ENCODE measurements at places on chromosomes 11 and 22.

- DNase-seq: no peak
Measured at GRCh38 chr22:44990810-44991209, 19.0 kb downstream of the PHF21B start.

- no peak for DNase-seq
Measured at GRCh38 chr11:72239313-72239848, 4.6 kb downstream of the PHOX2A start.

DNA sequence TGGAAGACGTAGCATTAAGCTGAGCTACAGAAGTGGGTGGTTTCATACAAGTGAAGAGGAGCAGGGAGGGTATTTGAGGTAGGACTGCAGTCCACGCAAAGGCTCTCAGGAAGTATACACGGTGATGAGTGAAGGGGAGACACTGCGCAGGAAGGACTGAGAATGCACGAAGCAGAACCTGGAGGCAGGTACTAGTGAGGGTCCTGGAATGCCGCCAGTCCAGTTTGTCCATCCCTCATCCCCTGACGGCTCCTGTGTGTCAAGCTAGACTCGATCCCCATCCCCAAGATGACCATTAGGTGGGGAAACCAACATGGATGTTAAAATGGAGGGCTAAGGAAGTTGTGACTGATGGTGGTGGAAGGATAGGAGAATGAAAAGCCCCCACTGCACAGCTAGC, 23.8 kb downstream of the ART5 start:
- DNase-seq: no peak

GRCh38 chr11:12099132-12099873, 11.1 kb upstream of the MICAL2 start:
- DNase-seq: no peak

- DNase-seq: no peak
Measured at GRCh38 chr11:60951904-60952741, at the start of gene SLC15A3. Gene SLC15A3, minus strand, starts transcription at chr11:60952176. Its CDS starts 625 bp downstream, at chr11:60951551.

DNA sequence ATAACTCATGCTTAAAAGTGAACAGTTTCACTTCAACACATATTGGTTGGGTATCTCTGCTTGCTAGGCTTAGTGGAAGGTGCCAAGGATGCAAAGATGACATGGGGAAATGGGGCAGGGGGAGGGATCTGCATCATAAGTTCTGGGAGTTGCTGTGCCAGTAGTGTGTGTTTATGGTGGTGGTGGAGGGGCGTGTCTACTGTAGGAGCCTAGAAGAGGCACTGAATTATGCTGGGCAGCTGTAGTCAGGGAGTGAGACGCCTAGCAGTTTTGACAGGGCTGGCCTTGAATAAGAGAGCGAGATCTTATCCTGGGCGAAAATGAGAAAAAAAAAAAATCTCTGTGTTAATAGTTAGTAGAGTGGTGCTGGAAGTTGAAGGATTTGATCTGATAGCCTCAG, 3.0 kb downstream of the ELMOD1 start:
- DNase-seq: peak; percentile 10

GRCh38 chr11:2298795-2299761, 2.6 kb downstream of the C11orf21 start:
- peak; percentile 10 for DNase-seq

DNA sequence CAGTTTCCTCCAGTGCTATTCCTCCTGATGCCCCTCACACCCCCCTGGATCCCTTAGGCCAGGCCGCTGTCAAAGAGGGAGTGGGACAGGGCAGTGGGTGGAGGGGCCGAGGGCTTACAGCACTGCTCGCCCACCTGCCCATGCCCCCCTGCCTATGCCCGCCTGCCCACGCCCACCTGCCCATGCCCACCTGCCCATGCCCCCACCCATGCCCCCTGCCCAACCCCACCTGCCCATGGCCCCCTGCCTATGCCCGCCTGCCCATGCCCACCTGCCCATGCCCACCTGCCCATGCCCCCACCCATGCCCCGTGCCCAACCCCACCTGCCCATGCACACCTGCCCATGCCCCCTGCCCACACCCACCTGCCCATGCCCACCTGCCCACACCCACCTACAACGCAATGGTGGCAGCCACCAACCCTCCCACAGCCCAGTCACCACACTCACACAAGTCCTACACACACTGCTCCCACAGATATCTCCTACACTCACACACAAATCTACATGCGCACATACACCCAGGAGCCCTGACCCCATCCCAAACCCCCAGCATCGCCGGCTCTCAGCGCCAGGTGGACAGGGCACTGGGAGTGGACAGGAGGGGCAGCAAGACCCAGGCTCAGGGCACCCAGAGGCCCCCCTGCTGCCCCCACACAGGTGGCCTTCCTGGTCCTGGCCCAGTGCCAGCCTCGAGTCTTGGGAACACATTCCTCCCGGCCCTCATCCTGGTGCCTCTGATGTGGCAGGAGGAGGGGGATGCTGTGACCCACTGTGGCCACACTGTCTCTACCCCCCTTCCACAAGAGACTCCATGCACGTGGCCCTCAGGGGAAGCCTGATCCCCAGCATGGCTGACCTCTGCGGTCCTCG, 61.8 kb downstream of the CYTH4 start:
- DNase-seq: no peak

DNA sequence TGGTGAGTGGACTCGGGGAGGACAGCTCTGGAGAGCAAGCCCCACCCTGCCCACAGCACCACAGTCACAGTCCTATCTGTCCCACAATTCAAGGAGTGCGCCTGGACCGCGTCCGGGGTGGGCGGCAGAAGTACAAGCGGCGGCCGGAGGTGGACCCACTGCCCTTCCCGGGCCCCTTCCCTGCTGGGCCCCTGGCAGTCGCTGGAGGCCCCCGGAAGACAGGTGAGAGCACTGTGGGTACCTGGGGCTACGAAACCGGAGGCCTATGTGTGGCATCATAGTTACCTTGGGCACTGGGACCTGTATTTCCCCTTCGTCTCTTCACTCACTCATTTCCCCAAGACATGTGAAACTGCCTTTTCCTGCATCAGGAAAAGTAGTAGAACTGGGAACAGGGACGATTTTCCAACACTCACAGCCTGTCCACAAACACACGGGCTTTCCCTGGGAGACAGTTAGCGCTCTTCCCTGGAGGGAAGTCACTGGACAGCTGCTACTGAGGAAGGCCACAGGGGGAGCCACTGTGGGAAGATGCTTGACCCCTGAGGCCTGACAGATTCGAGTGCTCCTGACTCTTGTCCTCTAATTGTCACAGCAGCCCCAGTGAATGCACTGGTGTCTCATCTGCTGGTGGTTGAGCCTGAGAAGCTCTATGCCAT, 3.1 kb downstream of the TRMT112 start:
- DNase-seq: no peak

DNA sequence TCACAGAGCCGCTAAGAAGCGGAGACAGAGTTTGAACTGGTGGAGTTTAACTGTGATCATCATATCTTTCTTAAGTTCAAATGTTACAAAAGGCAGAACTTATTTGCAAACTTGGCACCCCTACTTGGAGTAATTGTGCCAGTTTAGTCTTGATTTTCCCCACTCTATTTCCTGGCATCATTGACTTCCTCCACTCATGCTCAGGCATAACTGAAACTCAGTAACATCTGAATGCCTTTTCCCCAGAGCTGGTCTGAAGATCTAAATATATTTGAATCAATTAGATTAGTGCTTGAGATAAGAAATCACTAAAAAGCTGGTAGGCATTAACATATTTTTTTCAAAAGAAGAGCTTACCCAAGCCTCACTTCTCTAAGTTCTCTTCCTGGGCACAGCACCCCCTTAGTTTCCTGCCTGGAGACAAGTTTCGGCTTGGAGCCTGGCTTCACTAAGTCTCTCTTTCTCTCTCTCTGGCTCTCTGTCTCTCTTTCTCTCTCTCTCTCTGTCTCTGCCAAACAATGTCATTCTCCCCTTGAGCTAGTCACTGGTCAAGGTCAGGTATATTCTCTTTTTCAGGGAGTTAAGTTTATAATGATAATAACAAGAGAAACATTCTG, 190.8 kb downstream of the LUZP2 start:
- no peak for DNase-seq

DNA sequence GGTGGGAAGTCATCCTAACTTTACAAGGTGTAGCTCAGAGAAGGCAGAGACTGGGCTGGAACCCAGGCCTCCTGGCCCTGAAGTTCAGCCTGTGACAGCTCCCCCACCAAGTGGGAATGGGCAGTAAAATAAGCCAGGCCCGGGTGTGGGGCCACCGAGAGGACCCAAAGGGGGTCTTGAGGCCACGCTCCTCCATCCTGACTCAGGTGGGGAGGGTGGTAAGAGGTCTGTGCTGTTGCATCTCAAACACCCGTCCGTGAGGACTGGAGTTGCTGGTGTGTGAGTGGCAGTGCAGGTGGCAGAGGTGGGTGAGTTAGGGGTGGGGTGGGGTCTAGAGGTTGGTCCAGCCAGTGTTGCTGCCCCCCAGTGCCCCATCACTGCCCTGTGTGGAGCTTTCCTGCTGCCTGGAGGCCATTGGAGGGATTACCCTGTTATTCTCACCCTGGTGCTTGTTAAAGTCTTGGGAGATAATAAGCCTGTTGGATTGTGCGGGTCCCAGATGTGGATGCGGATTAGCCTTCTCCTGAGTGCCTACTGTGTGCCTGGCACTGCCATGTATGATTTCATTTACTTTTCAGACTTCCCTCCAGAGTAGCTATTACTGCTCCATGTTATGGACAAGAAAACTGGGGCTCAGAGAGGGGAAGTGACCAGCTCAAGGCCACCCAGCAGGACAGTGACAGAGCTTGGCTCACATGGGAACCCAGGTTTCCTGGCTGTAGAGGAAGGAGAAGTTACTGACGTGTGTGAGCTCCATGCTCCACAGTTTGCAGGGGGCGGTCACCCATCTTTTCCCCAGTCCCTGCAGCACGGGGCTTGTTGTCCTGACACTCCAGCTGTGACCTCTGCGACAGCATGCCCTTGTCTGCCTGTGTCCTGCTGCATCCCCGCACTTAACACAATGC, 12.9 kb downstream of the SERPINH1 start:
- DNase-seq: peak; percentile 39

GRCh38 chr11:120613264-120614226, 102.0 kb downstream of the GRIK4 start:
- no peak for DNase-seq

DNA sequence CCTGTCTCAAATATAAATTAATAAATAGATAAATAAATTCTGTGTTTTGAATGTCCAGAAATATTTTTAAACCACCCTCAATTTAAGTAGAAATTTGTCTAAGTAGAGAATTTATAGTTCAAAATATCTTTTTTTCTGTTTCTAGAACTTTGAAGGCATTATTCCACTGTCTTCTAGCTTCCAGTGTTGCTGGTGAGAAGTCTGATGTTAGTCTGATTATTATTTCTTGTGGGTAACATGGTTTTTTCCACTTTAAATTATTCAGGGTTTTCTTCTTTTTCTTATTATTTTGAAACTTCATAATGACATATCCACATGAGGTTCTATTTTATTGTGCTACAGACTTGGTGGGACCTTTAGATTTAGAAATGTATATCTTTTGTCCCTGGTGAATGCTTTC, 46.4 kb upstream of the HEPHL1 start:
- DNase-seq: no peak

GRCh38 chr22:42039271-42039670, 31.3 kb downstream of the NAGA start:
- no peak for DNase-seq

GRCh38 chr11:50080256-50080655, 47.6 kb downstream of the OR4C45 start:
- no peak for DNase-seq

DNA sequence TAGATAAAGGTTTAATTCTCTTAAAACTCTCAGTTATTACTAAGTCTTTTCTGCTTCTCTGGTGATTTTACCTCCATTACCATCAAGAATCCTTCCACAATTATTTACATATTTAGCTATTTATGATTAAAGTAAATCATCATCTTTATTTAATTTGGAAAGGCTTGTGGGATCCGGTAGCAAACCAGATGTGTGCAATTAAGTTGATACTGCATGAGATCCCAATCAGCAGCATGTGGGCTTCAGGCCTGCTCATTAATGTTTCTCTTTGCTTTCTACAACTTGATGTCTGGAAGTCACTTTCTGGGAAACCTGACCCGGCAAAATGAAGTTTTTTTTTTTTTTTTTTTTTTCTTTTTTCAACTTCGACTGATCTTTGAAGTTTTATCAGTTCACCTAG, 558.4 kb upstream of the ANO5 start:
- no peak for DNase-seq

All from cerebellar cortex (tissue), 1 donor.